ENCODE measurements at places on chromosomes 1 and 21. TPM values are rescaled to one million over a fixed set of nuclear protein-coding genes. Genes with fewer than 3 reads are reported as not detected.

MAP7D1 gene
- polyA plus RNA-seq: 57.1 TPM

TMEM125 gene
- 13.5 TPM for polyA plus RNA-seq

TTLL10 gene
- polyA plus RNA-seq: 0.79 TPM

PERM1 gene
- 0.43 TPM for polyA plus RNA-seq

DIP2A gene
- 35.6 TPM for polyA plus RNA-seq

DNA sequence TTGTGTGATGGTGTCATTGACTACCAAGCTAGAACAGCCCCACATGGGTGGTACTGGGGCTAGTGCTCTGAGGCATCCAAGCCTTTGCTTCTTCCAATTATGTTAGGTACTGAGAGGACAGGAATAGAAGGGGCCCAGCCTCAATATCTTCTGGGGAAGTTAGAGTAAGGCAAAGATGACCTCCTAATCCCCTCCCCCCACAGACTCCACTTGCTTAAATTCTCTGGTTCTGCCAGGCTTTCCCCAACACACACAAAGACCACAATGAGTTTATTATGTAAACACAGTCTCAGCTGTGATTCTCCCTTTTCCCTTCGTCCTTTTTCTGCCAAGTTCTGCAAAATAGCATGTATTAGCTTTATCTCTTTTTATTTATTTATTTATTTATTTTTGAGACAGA, 3.1 kb upstream of the TACSTD2 start:
- no peak for DNase-seq

DNA sequence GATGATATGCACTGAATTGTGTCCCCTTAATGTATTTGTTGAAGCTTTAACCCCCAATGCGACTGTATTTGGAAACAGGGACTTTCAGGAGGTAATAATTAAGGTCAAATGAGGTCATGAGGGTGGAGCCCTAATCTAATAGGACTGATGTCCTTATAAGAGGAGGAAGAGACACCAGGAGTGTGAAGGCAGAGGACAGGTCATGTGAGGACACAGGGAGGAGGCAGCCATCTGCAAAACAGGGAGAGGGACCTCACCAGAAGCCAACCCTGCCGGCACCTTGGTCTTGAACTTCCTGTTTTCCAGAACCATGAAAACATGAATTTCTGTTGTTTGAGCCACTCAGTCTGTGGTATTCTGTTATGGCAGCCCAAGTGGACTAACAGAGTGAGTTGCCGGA, 15.3 kb downstream of the SYF2 start:
- DNase-seq: no peak

GRCh38 chr1:92481971-92482664, 4.6 kb downstream of the GFI1 start:
- DNase-seq: no peak

DNA sequence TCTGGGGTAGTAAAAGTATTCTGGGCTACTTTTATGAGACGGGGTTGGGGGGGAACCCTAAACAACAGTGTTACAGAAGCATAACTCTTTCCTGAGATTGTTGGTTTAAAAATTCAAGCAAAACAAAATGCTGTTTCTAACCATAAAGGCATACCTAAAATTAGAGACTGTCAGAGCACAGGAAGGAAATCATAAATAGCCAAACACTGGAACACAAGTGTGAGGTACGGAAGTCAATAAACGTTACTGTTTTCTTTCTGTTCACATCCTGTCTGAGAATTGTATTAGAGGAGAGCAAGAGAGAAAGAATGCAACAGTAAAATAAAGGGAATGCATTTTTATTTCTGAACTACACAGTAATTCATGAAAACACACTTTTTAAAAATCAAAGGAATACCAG, 42.8 kb upstream of the IL12RB2 start:
- no peak for DNase-seq

DNA sequence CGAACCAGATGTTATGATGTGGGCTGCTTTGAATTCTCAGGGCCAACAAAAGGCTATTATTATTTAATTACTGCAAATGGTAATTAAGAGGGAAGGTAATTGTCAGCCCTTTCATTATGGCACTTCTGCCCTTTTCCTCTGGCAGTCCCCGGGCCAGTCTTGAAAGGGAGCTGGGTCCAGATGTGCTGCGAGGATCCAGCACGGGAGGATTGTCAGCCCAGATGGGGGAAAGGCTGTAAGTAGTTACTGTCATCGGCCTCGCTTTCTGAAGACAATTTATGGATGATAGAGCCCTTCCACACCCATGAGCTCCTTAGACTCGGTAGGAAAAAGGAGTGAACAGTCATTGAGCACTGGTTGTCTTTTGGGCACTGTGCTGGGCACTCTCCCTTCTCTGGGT, 8.7 kb upstream of the ZNF362 start:
- DNase-seq: no peak

- no peak for DNase-seq
These were observed 282.5 kb downstream of the VAV3 start for GRCh38 chr1:107682467-107682866.

DNA sequence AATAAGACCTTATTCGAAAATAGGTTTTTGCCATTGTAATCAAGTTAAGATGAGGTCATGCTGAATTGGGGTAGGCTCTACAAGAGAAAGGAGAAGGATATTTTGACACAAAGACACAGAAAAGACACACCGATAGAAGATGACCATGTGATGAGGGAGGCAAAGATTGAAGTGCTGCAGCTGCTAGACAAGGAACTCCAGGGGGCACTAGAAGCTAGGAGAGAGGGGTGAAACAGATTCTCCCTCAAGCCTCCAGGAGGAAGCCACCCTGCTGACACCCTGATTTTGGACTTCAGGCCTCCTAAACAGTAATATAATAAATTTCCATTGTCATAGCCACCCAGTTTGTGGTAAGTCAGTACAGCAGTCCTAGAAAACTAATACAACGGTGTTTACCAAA, 506.8 kb upstream of the CAMK1G start:
- no peak for DNase-seq

GRCh38 chr1:83747853-83748482, 251.0 kb downstream of the TTLL7 start:
- no peak for DNase-seq

- DNase-seq: no peak
These were observed 24.2 kb upstream of the NPPB start for GRCh38 chr1:11882814-11883538.

GRCh38 chr1:26530895-26531598, 1.5 kb downstream of the RPS6KA1 start:
- no peak for DNase-seq

All from left renal pelvis (tissue), 4 donors.